PC-9 (cell line): ENCODE measurements at places on chromosomes 3 and 15. TPM values are rescaled to one million over a fixed set of nuclear protein-coding genes. Genes with fewer than 3 reads are reported as not detected.

The ADAMTS17 gene
- total RNA-seq, result 2.0 and 3.2 TPM in 2 replicates

The CX3CR1 gene
- not detected in 2 replicates for total RNA-seq

The TBC1D5 gene
- 41.2 and 54.0 TPM in 2 replicates for total RNA-seq

DNA sequence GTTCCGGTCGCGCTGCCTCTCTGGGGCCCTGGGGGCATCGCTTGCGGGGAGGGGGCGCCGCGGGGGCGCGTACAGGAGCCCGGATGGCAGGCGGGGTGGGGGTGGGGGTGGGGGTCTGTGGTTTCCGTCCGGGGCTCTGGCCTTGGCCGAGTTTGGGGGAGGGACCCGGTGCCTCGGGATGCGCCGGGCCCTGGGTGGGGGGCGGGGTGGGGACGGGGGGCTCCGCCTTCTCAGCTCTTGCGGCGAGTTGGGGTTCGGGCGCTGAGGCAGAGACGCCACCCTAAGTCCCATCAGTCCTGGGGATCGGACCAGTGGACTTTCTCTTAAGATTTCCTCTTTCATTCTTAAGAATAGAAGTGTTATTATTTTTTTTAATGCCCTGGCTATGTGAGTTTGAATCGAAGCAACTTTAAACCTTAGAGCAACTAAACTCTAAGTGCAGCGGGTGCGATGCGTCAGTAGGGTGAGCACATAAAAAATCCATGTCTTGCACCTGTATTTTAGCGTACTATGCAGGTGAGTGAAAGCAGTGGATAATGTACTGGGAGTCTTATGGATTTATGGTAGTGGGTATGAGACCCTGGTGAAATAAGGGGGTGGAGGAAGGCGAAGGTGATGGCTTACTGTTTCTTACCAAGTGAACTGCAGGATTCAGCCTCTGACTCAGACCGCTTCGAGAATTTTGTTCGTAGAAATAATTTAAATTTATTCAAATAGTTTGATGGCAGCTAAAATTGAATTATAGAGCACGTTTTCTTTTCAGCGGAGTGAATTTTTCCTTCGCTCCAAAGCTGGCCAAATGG is 762 bp downstream of the CTNNB1 start:
- no peak for DNase-seq
- H3K36me3 ChIP-seq, result peaks cover 12% of the 10 kb centered on the region
- H3K4me3 ChIP-seq, result peak overlapping the region; percentile 95
- H3K27ac ChIP-seq, result peak overlapping the region; percentile 89
- peaks cover 31% of the 10 kb centered on the region for H3K4me1 ChIP-seq

GRCh38 chr15:67125589-67126502 is 60.4 kb downstream of the SMAD3 start:
- peak; percentile 83 for DNase-seq
- peak overlapping the region; percentile 98 for H3K27ac ChIP-seq
- no peaks in the 10 kb centered on the region for H3K27me3 ChIP-seq
- H3K4me1 ChIP-seq, result peaks cover 80% of the 10 kb centered on the region
- peaks cover 24% of the 10 kb centered on the region for H3K36me3 ChIP-seq
- peak overlapping the region; percentile 74 for H3K4me3 ChIP-seq

- DNase-seq, result peak; percentile 54
- no peak overlapping the region for H3K27ac ChIP-seq
- peaks cover 5% of the 10 kb centered on the region for H3K4me1 ChIP-seq
- H3K27me3 ChIP-seq, result no peaks in the 10 kb centered on the region
- H3K36me3 ChIP-seq, result no peaks in the 10 kb centered on the region
Observed at GRCh38 chr3:195151866-195152541, 119.0 kb downstream of the XXYLT1 start.

DNA sequence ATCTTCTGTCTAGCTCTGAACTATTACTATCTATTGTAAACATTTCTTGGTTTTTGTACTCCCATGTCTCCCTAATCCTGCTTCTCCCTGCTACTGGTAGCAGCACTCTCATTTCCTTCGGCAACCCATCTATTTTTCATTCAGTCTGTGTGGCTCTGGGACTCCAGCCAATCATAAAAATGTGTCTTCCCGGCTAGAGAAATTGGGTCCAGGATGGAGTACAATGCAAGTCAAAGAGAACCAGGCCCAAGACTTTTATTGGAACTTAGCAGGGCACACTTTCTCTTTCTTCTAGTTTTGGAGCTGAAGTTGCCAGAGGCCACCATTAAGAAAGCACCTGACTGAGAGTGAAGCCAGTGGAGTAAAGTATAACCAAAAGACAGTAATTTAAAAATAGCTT is 22.8 kb upstream of the ARHGEF26 start:
- no peak for DNase-seq
- H3K27ac ChIP-seq, result no peak overlapping the region
- H3K4me3 ChIP-seq, result no peak overlapping the region
- H3K4me1 ChIP-seq, result no peaks in the 10 kb centered on the region
- H3K36me3 ChIP-seq, result no peaks in the 10 kb centered on the region

DNA sequence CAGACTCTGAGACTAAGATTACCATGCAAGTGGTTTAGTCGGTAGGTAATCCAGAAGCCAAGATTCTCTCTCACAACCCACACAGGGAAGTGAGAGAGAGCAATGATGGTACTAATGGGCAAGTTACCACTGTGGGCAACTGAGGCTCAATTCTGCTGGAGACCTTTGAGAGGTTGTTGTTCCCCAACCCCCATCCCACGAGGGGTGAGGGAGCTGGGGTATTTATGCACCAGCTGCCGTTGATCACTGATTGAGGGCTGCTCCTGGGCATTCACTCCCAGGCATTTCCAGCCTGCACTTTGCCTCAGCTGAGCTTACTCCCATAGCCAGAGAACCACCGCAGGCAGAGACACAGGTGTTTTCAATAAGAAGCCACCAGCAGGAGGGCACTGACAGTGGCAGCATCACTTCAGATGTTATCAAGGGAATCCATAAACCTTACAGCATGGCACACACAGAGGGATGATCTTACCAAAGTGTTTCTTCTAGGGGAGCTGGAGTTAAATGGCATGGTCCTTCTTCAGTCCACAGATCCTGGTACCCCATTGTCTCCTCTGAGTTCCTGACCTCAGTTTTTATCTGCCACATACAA is 15.0 kb upstream of the CCDC174 start:
- DNase-seq, result no peak
- H3K27me3 ChIP-seq, result peaks cover 28% of the 10 kb centered on the region; the same call in 1 of the 2 replicates
- H3K36me3 ChIP-seq, result no peaks in the 10 kb centered on the region
- H3K4me3 ChIP-seq, result no peak overlapping the region
- 0 out of 2 replicates have a peak, but pooled peaks cover 5% of the 10 kb centered on the region for H3K4me1 ChIP-seq

- H3K4me1 ChIP-seq, result peaks cover 19% of the 10 kb centered on the region
- no peak overlapping the region for H3K4me3 ChIP-seq
- no peaks in the 10 kb centered on the region for H3K36me3 ChIP-seq
- no peak for DNase-seq
Observed at GRCh38 chr15:59545573-59545972, 66.0 kb upstream of the GCNT3 start.

DNA sequence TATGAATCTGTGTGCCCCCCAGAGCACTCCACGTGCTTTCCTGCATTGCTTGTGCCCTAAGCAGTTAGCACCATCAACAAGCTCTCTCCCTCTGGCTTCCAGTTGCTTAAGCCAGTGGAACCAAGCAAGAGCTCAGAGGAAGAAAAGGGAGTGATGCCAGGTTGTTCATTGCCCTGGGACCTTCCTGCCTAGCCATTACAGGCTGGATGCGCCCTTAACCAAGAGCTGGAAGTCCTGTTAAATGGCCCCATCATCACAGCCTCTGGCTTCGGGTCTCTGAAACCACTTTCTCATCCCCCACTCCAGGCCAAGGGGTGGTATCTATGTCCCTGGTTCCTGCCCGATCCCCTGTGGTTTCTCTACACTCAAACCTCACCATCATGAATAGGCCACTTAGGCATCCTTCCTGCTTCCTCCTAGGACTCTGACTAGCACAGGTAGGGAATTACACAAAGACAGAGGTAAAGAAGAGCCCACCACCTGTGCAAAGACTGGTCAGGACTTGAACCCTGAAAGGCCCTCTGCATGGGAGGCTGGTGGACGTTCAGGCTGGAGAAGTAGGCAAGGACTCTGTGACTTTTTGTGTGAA is 309.5 kb upstream of the TRIM42 start:
- H3K4me3 ChIP-seq, result no peak overlapping the region
- no peaks in the 10 kb centered on the region for H3K36me3 ChIP-seq
- DNase-seq, result no peak
- no peaks in the 10 kb centered on the region for H3K4me1 ChIP-seq
- no peak overlapping the region for H3K27ac ChIP-seq
- no peaks in the 10 kb centered on the region for H3K27me3 ChIP-seq

- no peaks in the 10 kb centered on the region for H3K4me1 ChIP-seq
- no peak overlapping the region for H3K4me3 ChIP-seq
- no peak for DNase-seq
- peaks cover 4% of the 10 kb centered on the region; the same call in 1 of the 2 replicates for H3K27me3 ChIP-seq
- no peaks in the 10 kb centered on the region for H3K36me3 ChIP-seq
- no peak overlapping the region for H3K27ac ChIP-seq
Observed at GRCh38 chr3:73580343-73580742, 44.4 kb downstream of the PDZRN3 start.

- no peak overlapping the region for H3K4me3 ChIP-seq
- no peak for DNase-seq
- no peaks in the 10 kb centered on the region for H3K36me3 ChIP-seq
Observed at GRCh38 chr3:155594526-155595187, 150.2 kb downstream of the PLCH1 start.

DNA sequence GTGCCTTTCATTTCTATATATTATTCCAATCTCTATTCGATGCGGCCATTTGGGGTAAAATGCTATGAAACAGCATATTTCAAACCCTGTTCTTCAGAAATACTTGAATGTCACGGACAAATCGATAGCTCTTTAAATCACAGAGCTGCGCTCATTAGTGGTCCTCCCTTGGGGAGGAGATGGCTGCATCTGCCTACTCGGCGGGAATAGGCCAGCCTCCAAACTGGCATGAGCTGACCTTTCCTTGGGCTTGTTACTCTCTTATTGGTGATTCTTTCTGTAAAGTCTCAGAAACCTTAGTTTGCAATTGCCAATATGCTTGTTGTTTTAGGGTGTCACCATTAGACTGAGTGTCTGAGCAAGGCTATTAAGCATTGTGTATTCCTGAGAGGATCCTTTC is 120.9 kb downstream of the BDH1 start:
- DNase-seq, result no peak
- H3K4me1 ChIP-seq, result no peaks in the 10 kb centered on the region
- H3K27ac ChIP-seq, result no peak overlapping the region
- no peaks in the 10 kb centered on the region for H3K36me3 ChIP-seq
